ENCODE measurements at places on chromosomes 7 and 10.

DNA sequence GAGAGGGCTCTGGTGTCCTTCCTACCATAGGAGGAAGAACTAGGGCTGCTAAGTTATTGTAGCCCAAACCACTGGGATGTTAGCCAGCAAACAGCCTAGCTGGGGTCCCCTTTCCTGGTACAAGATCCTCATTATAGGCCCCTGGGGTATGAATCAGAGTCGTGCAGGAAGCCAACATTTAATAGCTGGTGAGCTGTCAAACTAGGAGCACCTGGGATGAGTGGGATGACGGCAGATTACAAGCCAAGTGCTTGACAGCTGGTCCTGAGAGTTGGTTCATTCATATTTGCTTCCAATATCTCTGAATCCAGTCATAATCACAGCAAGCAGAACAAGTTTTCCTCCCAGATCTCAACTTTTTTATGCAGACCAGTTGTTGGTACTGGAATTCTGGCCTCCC, 25.1 kb upstream of the DNAJB12 start:
- no peak for DNase-seq

DNA sequence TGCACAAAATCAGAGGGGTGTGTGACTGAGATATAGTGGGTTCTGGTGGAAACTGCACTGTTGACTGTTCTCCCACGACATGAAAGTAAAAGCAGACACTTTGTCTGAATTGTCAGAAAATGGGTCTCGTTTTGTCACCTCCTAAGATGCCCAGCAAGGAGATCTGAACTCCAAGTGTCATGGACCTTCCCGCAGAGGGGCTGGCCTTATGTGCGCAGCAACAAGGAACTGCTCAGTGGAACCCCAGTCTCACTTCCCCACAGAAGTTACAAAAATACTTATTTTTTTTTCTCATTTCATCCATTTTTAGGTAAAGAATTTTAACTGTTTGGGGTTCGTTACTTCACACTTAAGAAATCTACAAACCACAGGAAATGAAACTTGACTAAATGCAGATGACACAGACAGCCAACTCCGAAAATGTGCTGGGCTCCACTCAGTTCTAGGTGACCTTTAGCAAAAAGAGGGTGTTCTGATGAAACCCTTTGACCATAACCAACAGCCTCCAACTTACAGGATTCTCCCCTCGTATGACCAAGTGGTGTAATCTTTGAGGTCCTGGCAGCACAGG, 115.0 kb downstream of the FAM107B start:
- no peak for DNase-seq

- DNase-seq = no peak
Measured at GRCh38 chr7:44083796-44084195, 1.5 kb upstream of the POLM start.

GRCh38 chr7:149415391-149416071, 45.3 kb downstream of the ZNF777 start:
- no peak for DNase-seq

DNA sequence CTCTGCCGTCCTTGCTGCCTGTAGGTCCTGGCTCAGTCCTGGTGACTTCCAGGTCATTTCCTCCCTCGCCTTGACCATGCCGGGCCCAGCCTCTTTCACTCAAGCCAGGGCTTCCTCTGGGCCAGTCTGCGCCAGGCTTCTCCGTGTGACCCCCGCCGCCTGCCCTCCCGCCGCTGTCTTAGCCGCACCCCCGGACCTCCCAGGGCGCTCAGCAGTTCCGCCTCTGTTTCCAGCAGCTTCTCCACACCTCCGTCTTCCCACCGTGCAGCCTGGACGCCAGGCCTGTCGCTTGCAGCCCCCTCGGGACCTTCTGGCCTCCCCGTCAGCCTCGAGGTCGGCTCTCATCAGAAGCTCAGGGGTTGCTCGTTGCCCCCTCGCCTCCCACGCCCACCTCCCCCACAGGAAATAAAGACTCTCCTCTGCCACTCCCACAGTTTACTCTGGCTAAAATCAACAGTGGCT, 123.0 kb upstream of the FZD8 start:
- DNase-seq = no peak

DNA sequence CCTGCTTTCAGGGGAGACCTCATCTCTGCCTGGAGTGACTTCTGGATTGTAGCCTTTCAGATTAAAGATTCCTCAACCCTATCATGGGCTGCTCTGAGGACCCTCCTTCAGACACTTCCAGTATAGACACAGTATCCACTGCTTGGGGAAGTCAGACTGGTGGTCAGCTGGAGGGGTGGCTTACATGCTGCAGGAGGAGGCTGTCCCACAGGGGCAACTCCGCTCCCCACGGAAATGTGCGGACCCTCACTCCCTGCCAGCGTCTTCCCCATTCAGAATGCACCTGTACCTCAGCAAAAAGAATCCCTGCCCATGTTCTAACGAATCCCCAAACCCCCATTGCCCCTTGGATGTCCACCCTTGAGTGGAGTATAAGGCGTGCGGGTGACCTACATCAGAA, 95.5 kb downstream of the DOCK4 start:
- no peak for DNase-seq

GRCh38 chr10:128701837-128702236, 575.6 kb upstream of the MKI67 start:
- no peak for DNase-seq

DNA sequence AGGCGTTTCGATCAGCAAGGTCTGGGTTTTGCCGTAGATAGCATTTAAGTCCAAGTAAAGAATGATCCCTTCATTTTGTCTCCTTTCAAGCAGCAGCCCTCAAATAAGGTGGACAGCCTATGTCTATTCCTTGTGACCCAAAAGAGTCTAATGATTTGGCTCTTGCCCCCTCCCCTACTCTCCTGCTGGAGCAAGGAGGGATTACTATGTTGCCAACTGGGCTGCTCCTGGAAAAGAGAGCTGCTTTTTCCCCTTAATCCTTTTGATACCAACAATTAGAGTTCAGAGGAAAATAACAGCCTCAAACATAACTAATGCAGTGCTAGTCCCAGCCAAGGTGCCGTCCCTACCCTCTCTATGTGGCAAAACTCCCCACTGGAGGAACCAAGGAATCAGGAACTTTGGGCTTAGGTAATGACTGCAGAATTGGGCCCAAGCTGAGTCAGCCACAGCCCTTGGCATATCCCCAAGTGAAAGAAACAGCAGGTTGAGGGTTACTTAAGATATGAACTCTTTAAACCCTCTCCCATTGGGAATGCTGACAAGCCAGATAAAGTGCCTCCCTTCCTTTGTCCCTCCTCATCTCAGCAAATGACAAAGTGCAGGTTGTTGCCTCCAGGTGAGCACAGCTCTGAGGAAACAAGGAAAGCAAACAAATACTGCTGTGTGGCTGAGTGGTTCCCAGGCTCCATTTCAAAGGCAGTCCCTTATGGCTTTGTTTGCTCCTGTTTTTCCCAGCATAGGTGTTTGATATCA, 643.7 kb downstream of the INHBA start:
- no peak for DNase-seq

- DNase-seq = no peak
Measured at GRCh38 chr10:60008816-60009215, 102.5 kb upstream of the CCDC6 start.

- DNase-seq = no peak
Measured at GRCh38 chr10:13449296-13449695, 79.5 kb downstream of the BEND7 start.

GRCh38 chr7:200290-200689, 7.9 kb downstream of the FAM20C start:
- DNase-seq = no peak

DNA sequence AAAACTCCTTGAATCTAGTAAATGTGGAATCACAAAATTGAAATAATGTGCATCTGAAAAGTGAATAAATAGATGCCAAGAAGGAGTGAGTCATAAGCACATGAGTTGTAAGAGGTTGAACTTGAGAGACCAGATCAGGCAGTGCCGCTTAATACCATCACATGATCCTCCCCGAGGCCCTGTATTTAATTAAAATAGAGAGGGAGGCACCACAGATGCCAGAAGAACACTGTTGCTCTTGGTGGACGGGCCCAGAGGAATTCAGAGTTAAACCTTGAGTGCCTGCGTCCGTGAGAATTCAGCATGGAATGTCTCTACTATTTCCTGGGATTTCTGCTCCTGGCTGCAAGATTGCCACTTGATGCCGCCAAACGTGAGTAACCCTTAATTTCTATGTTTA, at the start of gene GPNMB:
TSS of gene GPNMB (plus strand) at position 221 of the 400 bp plus-strand sequence. CDS start at position 304, 83 bp downstream.
- no peak for DNase-seq

DNA sequence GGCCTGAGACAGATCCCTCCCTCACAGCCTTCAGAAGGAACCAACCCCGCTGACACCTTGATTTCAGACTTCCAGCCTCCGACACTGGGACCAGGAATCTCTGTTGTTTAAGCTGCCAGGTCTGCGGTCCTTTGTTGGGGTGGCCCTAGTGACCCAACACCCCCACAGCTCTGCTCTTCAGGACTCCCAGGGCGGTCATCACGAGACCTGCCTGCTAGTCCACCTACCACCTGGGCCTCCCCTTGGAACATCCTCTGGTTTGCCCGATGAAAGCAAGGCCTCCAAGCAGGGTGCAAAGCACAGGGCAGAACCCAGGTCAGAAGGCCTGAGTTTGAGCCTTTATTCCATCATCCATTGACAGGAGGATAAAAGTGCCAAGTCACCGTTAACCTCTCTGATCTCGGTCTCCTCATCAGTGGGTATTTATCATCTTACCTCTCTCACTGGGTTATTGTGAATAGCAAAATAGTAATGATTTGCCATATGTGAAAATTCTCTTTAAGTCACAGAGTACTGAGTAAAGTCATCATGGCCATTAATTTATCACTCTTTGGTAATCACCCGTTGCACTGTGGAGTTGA, 16.9 kb upstream of the SMARCD3 start:
- DNase-seq = no peak

GRCh38 chr10:91569522-91569921, 63.3 kb downstream of the PPP1R3C start:
- no peak for DNase-seq

- no peak for DNase-seq
Measured at GRCh38 chr7:138282997-138283396, 177.1 kb upstream of the TRIM24 start.

DNA sequence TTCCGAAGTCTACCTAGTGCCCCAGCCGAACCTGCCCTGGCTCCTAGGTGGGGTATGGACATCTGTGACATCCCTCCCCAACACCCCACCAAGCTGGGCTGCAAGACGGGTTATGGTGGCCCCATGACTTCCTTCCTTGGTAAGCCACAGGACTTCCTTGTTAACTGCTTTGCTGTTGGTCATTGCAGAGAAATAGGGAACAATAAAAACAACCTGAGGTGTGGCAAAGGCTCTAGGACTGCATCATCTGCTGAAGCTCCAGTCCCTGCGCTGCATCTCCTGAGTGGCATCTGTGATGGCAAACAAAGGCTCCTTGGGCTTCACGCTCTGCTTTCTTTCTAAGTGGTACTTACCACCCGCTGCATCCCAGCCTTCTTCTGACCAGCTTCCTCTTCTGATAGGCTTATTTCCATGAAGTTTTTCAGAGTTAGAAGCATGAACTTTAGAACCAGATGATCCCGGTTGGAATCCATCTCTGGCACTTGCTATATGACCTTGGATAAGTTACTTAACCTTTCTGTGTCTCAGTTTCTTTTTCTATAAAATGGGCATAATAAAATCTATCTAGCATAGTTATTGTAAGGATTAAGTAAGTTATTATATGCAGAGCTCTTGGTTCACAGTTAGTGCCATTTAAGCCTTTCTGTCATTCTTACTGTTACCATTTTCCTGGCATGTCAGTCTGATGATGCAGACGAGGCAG, 216.8 kb downstream of the RPS24 start:
- DNase-seq = no peak

DNA sequence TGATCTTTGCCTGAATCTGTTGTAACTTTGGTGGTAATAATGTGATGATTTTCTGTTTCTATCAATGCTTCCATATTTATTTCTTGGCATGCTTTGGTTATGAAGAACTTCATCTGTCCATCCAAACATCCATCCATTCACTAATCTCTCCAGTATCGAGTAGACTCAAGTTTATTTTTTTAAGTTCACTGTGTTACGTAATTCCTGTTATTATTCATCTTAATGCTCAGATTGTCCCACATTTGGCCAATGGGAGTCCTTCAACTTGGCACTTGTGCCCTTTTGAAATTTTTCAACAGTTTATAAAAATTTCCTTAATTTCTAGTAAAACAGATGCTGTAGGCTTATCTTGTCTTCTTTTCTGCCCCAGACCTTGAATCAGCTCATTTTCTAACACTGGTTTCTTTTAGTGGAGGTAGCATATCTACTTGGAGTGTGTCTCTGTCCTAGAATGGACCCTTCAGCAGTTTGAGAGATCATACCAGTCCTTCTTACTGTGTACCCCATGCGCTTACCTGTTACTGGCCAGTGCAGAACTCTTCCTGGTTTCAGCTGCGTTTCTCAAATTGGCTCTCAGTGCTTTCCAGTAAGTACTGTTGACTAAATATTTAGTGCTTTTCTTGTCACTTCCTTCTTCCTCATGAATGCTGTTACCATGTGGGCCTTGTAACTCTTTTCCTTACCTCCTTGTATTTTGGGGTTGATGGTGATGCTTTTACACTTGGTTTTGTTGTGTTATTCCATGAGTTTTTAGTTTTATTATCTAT, 100.8 kb downstream of the MLLT10 start:
- no peak for DNase-seq

DNA sequence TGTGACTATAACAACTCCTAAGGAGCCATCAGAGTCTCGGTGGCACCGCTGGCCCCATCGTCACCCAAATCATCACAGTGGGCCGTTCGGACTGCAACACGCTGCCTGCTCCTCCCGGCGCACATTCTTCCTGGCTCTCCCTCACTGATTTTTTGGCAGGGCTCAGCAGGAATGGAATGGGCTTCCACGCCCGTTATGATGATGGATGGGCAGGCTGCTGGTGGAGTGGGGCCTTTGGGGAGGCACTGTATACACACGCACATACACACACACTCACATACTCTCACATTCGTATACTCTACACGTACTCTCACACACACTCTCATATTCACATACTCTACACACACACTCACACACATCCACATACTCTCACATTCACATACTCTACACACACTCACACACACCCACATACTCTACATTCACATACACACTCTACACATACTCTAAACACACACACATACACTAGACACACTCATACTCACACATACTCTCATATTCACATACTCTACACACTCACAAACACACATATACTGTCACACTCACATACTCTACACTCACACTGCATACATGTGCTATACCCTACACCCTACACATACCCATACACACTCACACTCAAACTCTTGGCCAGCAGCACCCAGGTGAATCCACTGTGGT, 99.8 kb downstream of the KCNMA1 start:
- no peak for DNase-seq
